CD4-positive, alpha-beta T cell (primary cell): ENCODE measurements at places on chromosomes 1 and 21.

DNA sequence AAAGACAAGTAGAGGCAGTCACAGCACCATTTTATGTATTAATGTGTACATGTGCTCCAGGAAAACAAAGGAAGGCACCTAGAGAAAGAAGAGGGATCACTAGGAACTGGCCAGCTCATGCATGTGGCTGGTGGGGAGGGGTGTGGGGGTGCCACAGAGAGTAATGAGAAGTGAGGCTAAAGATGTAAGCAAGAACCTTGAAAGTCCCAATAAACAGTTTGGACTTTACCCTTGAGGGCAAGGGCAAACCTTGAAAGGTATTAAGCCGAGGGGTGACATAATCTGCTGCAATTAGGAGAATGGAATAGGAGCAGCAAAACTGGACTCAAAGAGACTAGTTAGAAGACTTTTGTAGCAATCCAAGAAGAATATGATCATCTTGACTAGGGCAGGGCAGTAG is 51.5 kb downstream of the ERI3 start:
- H3K27ac ChIP-seq = no peak overlapping the region
- no peaks in the 10 kb centered on the region for H3K27me3 ChIP-seq
- no peak for DNase-seq
- no peak overlapping the region for H3K4me3 ChIP-seq

- no peaks in the 10 kb centered on the region for H3K27me3 ChIP-seq
- no peak for DNase-seq
- H3K4me1 ChIP-seq = no peaks in the 10 kb centered on the region
- H3K27ac ChIP-seq = no peak overlapping the region
- no peak overlapping the region for H3K4me3 ChIP-seq
These were observed 234.1 kb downstream of the SDCCAG8 start for GRCh38 chr1:243489681-243490546.

- H3K4me1 ChIP-seq = peaks cover 24% of the 10 kb centered on the region
- H3K36me3 ChIP-seq = no peaks in the 10 kb centered on the region
- H3K27ac ChIP-seq = no peak overlapping the region
- DNase-seq = no peak
- H3K4me3 ChIP-seq = no peak overlapping the region
- H3K27me3 ChIP-seq = no peaks in the 10 kb centered on the region
These were observed 5.2 kb downstream of the EEIG2 start for GRCh38 chr1:108565081-108565480.

DNA sequence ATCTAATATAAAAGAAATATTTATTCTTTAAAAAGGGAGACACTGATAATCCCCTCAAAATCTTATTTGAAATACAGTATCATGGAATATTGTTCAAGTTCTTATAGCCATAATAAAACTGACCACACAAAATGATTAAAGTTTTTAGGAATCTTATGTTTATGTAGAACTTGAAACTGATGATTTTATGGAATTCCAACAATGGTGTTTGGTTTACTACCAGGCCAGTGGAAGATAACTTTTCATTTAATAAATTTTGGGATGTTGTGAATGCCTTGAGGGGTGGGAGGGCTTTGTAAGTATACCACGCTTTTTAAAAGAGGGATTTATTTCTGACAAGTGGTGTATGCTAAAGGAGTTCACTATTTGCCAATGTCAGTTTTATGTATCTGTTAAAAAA is 87.7 kb downstream of the RAB3GAP2 start:
- H3K4me1 ChIP-seq = no peaks in the 10 kb centered on the region
- no peak overlapping the region for H3K27ac ChIP-seq
- H3K27me3 ChIP-seq = no peaks in the 10 kb centered on the region

DNA sequence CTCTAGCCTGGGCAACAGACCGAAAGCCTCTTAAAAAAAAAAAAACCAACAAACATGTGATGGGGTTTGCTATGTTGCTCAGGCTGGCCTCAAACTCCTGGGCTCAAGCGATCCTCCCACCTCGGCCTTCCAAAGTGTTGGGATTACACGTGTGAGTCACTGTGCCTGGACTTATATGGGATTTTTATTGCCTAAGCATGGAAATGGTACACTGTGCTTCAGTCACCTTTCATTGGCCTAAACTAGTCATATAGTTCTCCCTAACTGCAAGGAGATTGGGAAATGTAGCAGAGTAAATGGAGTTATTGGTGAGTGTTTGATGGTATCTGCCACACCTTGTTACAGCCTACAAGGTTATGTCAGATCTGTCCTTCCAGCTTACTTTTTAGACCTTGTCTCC is 17.2 kb upstream of the MEF2D start:
- H3K4me1 ChIP-seq = no peaks in the 10 kb centered on the region
- H3K36me3 ChIP-seq = no peaks in the 10 kb centered on the region
- H3K4me3 ChIP-seq = no peak overlapping the region

DNA sequence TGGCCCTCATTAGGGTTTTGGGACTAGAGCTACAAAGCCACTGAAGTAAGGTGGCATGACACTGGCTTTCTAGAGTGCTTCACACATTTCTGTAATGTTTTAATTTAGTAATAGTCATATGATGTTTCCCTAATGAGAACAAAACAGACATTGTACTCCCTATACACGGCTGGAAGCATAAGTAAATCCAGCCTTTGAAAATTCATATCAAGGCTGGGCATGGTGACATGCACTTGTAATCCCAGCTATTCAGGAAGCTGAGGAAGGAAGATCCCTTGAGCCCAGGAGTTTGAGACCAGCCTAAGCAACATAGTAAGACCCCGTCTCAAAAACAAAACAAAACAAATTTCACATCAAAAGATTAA is 7.4 kb downstream of the USP48 start:
- no peak for DNase-seq
- no peaks in the 10 kb centered on the region for H3K27me3 ChIP-seq

DNA sequence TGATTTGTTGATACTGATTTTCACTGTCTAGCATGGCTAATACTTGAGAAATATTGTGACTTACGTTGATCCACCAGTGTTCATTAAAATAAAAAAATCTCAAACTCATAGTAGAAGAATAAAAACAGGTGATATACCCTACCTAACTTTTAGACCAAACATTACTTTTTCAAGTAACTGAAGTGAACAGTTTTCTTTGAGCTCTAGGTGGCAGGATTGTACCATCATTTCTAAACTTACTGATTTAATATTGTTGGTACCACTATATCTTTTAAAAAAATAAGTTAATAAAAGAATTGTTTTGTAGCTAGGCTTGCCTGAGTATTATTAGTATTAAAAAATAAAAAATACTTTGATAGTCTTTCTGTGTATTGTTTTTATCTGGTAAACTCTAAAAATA is 21.5 kb downstream of the CDC73 start:
- H3K4me3 ChIP-seq = no peak overlapping the region
- peaks cover 67% of the 10 kb centered on the region for H3K36me3 ChIP-seq
- no peaks in the 10 kb centered on the region for H3K27me3 ChIP-seq
- H3K27ac ChIP-seq = no peak overlapping the region

DNA sequence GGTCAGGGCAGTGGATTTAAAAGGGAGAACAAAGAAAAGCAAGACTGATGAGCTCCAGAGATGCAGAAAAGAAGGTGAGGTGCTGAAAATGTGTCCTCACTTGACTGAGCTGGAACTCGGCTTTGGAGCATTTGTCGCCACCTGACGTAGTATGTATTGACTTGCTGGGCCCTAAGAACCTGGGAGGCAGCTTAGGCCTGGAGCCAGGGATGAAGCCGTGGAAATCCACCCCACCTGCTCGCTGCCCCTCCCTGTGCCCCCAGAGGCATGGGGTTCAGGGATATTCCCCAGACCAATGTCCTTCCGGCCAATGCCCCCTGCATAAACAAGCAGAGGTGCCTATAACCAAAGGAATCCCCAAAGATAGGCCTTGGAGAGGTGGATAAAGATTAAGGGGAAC is 14.3 kb downstream of the MRAP start:
- no peak for DNase-seq
- no peaks in the 10 kb centered on the region for H3K4me1 ChIP-seq
- H3K36me3 ChIP-seq = peaks cover 44% of the 10 kb centered on the region
- no peaks in the 10 kb centered on the region for H3K27me3 ChIP-seq
- H3K4me3 ChIP-seq = no peak overlapping the region
- no peak overlapping the region for H3K27ac ChIP-seq

GRCh38 chr1:41882486-41882885 is 36.2 kb downstream of the HIVEP3 start:
- DNase-seq = no peak
- no peaks in the 10 kb centered on the region for H3K27me3 ChIP-seq
- H3K36me3 ChIP-seq = no peaks in the 10 kb centered on the region
- H3K4me1 ChIP-seq = peaks cover 6% of the 10 kb centered on the region
- H3K4me3 ChIP-seq = no peak overlapping the region
- H3K27ac ChIP-seq = no peak overlapping the region

DNA sequence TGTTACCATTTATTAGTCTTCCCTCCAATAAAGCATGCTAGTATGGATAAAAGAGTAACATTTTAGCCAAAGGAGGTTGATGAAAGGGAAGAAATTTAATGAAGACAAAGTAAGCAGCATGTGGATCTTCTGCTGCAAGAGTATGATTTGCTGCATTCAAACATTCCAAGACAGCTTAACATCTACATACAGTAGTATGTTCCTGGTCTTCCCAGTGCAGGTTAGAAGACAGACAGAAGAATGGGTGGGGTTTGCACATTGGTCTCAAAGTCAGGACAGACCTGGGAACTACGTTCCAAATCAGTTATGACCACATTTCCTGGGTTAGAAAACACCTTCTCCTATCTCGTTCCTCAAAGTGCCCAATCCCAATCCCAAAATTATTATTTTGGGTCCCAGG is 43.3 kb downstream of the PUM1 start:
- no peak for DNase-seq
- H3K4me3 ChIP-seq = no peak overlapping the region
- peaks cover 25% of the 10 kb centered on the region for H3K4me1 ChIP-seq
- peaks cover 7% of the 10 kb centered on the region for H3K36me3 ChIP-seq
- H3K27me3 ChIP-seq = no peaks in the 10 kb centered on the region

DNA sequence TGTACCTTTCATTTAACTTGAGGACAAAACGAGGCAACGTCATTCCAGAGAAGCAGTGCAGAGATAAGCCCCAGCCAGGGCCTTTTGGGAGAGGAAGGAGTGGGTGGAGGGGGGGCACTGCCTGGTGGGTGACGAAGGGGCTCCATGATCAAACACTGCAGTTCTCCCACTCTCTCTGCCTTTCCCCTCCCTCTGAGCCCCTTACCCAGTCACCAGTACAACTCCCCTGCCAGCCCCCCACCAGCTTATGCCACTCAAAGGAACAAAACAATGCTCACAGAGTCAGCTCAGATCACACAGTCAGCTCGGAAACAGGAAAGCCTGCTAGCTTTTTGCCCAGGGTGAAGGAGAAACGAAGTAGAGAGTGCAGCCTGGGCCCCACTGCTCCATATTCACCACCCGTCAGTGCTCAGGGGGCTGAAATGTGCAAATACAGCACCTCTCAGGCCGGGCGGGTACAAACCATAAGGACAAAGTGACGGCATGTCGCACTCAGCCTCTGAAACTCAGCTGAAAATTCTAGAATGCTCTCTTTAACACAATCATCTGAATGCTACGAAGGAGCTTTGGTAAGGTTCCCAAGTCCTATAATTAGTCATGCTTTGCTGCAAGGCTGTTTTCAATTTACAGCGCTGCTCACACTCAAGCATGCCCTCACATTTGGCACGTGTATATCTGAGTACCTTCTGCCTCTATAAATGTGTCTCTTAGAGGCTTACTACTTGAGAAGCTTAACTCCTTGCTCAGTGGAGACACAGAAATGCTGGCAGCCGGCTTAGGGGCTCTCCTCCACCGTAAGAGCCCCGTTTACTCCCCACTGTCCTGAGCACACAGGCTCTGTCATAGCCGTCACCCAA is 65.8 kb upstream of the RAB4A start:
- no peak overlapping the region for H3K27ac ChIP-seq
- no peak overlapping the region for H3K4me3 ChIP-seq

GRCh38 chr1:153515504-153516394 is 20.0 kb downstream of the S100A6 start:
- peaks cover 18% of the 10 kb centered on the region for H3K4me1 ChIP-seq
- no peaks in the 10 kb centered on the region for H3K36me3 ChIP-seq
- H3K27me3 ChIP-seq = no peaks in the 10 kb centered on the region
- H3K27ac ChIP-seq = no peak overlapping the region
- no peak for DNase-seq

GRCh38 chr1:246554201-246554600 is 11.9 kb downstream of the TFB2M start:
- H3K36me3 ChIP-seq = peaks cover 73% of the 10 kb centered on the region
- no peak overlapping the region for H3K27ac ChIP-seq
- no peak for DNase-seq
- H3K4me3 ChIP-seq = no peak overlapping the region
- H3K4me1 ChIP-seq = no peaks in the 10 kb centered on the region

DNA sequence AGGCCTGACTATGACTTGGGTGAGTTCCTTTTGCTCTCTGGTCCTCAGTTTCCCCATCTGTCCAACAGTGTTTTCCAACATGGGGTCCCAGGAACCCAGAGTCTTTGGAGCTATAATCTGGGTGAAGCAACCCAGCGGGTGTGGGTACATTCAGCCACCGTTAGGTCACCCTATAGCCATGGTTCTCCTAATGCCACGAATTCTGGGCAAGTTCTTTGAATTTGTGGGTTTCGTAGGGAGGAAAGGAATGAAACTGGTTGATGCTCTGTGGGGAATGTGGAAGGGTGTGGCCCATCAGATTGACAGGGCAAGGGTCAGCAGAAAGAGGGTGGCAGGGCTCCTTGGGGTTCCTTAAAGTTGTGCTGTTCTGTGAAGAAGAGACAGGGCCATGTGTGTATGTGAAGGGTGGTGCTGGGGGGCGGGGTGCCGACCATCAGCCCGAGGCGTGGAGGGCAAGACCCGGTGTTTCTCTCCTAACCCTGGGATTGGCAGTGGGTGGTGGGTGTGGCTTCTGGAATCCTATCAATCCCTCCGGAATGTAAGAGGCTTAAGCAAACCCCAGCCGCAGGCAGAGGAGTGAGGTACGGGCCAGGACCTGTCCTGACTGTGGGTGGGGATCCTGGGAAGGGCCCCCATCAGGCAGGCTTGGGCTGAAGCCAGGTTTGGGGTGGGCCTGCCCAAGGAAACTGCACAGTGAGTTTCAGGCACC is 35.5 kb upstream of the ZNF362 start:
- no peaks in the 10 kb centered on the region for H3K4me1 ChIP-seq
- no peaks in the 10 kb centered on the region for H3K27me3 ChIP-seq
- no peak overlapping the region for H3K27ac ChIP-seq
- H3K4me3 ChIP-seq = no peak overlapping the region
